ENCODE measurements at places on chromosomes 5 and 9.
A peak's percentile ranks its signal among the peaks of the same experiment; 100 is the strongest.

DNA sequence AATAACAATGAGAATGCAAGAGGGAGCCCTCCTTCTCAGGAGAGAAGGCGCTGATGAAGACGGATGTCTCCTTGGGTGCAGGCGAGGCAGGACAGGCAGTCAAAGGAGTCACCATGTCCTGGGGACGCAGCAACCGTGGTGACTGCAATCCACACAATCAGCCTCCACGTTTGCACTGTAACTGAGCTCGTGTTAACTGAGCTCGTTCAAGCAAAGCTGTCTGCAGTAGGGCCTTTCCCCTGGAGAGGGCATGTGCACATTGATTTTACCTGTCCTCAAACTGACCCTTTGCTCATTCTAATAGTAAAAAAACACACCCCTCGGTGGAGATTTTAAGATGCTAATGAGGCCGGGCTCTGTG lies 2.8 kb downstream of the SARDH start:
- DNase-seq, result no peak

DNA sequence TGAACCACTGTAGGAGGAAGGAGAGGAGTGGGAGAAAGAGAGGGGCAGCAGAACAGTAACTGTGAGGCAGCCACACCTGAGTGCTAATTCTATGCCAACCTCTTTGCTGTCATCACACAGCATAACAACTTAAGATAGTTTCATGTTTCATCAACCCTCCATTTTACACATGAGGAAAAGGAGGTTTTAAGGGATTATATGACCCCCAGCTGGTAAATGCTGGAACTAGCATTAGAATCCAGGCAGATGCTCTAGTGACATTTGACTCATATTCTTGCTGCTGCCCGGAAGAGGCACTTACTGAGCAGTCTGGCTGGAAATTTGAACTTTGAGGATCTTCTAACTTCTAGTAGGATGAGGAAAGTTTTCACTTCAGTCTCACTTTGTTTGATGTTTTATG lies 24.1 kb upstream of the VLDLR start:
- no peak for DNase-seq

DNA sequence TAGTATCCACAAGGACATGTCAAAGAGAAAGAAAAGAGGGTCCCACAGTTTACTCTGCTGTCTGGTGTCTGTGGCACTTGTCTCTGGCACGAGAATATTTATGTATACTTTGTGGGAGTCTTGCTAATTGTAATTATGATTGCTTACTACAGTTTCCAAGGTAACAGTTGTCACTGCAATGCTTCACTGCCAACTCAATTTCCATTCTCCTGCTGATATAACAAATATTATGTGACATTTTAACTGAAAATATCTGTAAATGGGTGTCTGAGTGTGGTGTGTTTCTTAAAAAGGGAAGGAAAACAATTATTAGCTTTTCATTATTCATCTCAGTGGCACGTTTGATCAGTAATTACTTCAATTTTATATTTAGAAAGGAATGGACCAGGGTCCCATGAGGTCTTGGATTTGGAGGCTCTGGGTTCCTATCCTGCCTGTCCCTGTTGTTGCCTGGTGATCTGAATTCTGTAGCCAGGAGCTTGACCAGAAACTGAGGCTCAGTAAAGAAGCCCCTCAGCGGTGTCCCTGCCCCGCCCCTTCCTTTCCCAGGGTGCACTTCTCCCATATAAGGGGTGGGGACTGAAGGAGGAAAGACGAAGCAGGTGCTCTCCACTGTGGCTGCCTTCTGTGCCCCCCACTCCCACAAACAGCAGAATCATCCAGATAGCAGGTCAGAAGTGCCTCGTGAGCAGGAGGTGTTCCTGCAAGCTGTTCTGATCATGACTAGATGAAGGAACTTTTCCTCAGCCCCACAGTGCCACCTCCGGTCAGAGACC lies 137.3 kb upstream of the KIF2A start:
- no peak for DNase-seq

- DNase-seq, result peak; percentile 72
Measured at GRCh38 chr5:35651002-35651756, 33.5 kb downstream of the SPEF2 start.

DNA sequence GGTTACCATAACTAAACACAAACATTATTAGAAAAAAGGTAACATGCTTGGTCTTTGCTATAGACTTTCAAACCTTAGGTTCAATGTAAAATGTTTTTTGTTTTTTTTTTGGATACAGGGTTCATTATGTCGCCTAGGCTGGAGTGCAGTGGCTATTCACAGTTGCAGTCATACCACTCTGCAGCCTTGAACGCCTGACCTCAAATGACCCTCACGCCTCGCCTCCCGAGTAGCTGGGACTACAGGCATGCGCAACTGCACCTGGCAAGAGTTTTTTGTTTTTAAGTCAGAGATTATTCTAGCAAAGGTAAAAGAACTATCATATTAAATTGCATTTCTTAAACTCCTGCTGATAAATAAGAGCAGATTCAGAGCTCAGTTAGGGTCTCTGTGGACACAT lies 55.1 kb upstream of the NR5A1 start:
- no peak for DNase-seq

DNA sequence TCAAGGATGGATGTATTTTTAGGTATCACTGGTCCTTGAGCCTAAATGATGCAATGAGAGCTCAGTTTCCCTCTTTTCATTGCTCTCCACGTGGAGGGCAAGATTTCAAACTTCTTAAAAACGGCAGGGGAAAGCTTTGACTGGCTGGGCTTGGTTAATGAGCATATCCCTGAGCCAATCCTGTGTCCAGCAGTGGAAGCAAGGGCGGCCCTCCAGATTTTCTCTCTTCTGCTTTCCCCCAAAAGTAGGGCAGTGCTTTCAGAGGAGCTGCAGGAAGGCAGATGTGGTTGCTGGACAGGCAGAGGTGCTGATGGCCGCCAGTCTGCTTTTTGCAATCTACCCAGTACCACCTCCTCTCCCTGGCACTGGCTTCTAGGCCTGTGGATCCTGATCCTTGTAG lies 30.0 kb upstream of the TBC1D2 start:
- DNase-seq, result no peak

DNA sequence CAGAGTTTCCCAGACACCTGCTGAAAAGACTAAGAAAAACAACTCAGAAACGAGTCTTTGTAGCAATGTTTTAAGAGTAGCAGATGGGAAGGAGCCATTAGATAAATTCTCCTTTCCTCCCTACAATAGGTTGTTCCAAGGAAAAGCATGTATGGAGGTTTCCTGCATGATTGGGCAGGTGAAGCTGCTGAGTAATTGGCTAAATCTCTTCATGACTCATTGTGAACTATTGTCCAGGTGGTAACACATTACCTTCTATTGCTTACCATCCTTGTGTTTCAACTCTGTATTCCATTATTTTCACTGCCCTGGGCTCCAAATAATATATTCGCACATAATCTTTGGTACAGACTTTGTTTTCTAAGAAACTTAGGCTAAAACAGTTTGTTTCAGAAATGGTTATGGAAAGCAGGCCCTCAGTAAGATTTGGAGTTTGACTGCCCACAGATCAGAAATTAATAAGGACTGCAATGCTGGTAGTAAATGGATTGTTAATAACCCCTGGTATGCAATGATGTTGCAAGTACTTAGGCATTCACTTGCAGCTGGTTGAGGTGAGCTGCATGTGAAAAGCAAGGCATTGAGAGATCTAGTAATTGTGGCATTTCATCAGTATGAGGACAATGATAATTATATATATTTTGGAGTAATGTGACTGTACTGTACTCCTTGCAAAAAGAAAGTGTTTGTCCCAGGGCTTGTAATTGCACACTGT lies 281.4 kb upstream of the VLDLR start:
- no peak for DNase-seq

GRCh38 chr5:150318613-150319483 lies 16.1 kb upstream of the ARSI start:
- no peak for DNase-seq

DNA sequence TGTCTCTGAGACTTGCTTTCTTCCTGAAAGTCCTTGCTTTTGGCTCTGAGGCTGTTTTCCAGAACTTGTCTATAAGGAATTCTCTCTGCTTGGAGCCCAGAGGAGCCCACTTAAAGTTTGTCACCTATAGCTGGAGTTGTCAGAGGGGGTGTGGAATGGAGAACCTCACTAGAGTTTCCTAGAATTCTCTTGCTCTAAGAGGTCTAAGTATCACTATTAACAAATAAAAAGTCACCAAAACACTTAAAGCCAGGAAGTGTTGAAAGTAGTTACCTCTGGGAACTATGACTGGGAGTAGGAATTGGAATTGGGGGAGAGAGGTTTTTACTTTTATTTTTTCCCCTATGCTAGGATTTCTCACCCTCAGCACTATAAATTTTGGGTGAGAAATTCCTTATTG lies 15.0 kb downstream of the SIT1 start:
- no peak for DNase-seq

- DNase-seq, result no peak
Measured at GRCh38 chr5:129174480-129174879, 79.9 kb downstream of the ISOC1 start.

GRCh38 chr9:127253446-127253845 lies 11.1 kb upstream of the GARNL3 start:
- DNase-seq, result no peak

GRCh38 chr5:174323878-174324281 lies 278.4 kb downstream of the NSG2 start:
- no peak for DNase-seq

GRCh38 chr5:158920736-158921135 lies 179.0 kb downstream of the EBF1 start:
- no peak for DNase-seq

DNA sequence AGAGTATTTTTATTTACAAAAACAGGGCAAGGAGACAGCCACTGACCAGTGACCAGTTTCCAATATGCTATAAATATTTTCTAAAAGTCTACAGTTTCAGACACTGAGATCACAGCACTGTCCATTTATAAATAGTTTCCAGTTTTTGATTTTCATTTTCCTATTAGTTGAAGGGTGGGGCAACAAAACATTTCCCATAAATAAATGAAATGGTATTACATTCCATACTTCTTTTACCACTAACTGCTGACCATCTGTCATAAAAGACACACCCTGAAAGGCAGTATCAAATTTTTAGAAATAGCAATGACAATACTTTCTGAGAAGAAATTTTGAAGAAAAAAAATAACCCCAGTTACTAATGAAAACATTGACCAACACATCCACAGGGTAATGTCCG lies 126.7 kb downstream of the ARSB start:
- no peak for DNase-seq

DNA sequence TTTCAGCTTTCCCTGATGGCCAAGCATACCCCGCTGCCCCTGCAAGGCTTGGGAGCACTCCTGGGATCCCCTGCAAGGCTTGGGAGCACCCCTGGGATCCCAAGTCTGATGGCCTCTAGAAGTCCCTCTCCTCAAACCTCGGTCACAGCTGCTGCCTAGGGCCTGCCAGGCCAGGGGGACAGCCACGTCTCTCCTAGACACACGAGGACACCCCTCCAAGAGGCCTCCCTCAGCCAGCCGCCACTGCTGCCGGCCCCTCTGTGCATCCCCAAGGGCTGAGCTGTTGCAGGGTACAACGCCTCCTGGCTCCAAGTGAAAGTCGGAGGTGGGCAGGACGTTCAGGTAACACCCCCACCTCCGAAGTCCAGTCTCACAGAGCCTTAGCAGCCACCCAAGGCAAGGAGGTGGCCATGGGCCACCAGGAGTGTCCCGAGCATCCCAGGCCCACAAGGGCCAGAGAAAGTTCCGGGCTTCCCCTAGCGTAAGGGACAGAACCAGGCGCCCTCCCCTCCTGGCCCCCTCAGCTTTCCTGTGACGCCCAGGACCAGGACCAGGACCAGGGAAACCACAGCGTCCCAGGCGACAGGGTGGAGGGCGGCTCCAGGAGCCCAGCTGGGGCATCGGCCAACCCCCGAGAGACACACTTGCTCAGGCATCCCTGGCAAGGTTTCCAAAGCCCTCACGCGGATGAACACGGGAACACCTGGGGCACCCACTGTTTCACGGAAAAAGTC lies 17.3 kb upstream of the SLC12A7 start:
- no peak for DNase-seq

- DNase-seq, result no peak
Measured at GRCh38 chr5:1974501-1975405, 92.0 kb upstream of the IRX4 start.

DNA sequence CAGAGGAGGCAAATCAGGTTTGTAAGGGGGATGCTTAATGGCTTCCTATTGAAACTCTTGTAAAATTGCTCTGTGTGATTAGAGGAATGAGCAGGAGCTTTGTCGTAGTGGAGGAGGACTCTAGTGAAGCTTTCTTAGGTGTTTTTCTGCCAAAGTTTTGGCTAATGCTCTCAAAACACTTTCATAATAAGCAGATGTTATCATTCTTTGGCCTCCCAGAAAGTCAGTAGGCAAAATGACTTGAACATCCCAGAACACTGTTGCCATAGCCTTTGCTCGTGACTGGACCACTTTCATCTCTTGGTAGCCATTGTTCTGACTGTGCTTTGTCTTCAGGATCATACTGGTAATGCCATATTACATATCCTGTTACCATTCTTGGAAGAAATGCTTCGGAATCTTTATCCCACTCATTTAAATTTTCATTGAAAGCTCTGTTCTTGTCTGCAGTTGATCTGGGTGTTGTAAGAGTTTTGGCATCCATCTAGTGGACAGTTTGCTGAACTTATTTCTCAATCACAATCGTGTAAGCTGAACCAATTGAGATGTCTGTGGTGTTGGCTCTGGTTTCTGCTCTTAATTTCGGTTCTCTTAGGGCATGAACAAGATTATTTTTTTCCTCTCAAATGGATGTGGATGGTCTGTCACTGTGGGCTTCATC lies 187.6 kb downstream of the COMMD10 start:
- DNase-seq, result no peak

- DNase-seq, result no peak
Measured at GRCh38 chr5:133705331-133705730, 93.0 kb upstream of the FSTL4 start.

- no peak for DNase-seq
Measured at GRCh38 chr9:90035471-90035870, 430.7 kb downstream of the GADD45G start.

- no peak for DNase-seq
Measured at GRCh38 chr9:108956022-108956630, 21.9 kb downstream of the ABITRAM start.

- DNase-seq, result peak; percentile 70
Measured at GRCh38 chr9:35553670-35554543, 51.2 kb upstream of the TESK1 start.

GRCh38 chr5:107652839-107653607 lies 17.7 kb downstream of the EFNA5 start:
- no peak for DNase-seq

DNA sequence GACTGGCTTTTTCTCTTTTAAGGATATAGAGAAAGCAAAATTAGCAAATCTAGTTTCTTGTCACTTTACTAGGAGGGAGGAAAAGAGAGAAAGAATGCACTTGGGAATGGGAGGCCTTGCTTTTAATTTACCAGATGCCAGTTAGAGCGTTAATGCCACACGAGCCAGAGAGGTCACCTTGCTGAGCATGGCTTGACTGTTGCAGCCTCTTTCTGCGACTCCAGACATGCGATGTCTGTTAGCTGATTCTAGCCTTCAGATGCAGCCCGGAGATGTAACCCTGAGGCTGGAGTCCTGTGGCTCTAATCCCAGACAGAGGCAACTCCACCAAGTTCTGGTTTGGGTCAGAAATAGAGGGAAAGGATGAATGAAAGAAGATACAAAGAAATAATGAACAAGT lies 152.5 kb downstream of the TRIO start:
- no peak for DNase-seq

- no peak for DNase-seq
Measured at GRCh38 chr9:114025760-114026159, 52.3 kb downstream of the AMBP start.

- no peak for DNase-seq
Measured at GRCh38 chr5:83937837-83938236, 217.2 kb upstream of the HAPLN1 start.

Data from hematopoietic multipotent progenitor cell treated with erythropoietin and hydrocortisone succinate and interleukin-3 and kit ligand, for 8 days (in vitro differentiated cells).